ENCODE measurements at places on chromosomes 4 and X.

DNA sequence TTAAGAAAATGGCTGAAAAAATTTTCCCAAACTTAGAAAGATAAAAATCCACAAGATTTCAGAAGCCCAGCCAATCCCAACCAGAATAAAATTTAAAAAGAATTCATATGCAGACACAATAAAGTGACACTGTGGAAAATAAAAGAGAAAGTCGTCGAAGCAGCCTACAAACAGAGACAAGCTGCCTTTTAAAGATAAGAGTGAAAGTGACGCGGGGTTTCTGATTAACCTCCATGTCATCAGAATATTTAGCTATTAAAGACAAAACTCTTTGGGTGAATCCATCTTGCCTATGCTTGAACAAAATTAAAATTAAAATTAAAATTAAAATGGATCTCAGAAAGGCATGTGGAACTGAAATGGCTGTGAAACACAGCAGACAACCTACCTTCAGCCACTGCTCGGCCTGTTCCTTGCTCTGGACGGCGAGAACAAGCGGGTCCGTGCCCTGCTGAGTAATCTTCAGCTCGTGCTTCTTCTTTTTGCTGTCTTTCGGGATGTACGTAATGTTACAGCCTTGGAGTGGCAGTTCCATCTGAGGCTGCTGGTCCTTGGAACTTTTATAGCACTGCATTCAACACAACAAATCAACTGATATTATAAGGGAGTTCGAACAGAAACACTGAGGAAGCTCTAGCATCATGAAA lies 101.4 kb downstream of the AFAP1 start:
- no peak for DNase-seq

DNA sequence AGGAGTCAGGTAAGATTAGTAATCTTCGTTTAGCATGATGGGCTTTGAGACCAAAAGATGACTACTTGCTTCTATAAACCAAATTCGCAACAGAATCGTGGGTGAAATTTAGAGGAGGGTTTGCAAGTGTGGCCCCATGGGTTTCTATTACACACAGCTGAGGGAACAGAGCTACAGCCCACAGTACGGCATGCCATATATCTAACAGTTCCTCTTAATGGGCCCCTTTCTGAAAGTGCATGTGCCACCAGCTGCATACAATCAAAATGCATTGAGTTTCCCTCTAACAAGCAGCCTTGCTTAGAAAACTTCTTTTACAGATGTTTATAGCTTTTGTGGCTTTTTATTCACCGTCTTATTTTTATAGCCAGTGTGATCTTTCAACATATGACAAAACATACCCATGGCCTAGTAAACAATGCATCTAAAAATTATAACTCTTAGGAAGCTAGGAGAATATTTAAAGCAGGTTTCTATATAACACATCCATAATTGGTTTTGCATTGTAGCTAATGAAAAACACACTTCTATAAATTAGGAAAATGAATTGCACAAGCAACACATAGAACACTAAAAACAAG lies 202.1 kb downstream of the PRDM5 start:
- DNase-seq, result no peak

DNA sequence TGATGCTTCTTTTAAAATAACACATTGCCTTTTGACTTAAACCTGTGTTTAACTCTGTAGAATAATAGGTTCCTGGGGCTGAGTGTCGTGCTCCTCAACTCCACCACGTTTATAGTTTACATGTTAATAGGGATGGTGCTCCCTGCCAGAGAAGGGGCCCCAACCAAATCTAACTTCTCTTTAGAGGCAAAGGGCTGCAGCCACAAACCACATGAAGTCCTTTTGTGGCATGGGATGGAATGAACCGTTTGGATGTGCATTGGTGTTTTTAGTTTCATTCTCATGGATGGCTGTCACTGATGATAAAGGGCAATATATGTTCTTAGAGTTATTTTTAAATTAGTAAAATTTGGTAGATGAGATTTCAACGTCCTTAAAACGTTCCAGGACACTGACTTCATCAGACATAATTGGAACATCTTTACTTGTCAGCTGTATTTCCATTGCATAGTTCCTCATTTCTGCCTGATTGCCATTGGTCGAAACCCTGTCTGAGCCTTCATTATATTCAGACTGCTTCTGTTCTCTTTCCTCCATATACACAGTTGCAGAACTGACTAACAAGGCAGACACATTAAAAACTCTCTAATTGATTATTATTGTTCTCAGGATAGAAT lies 60.4 kb upstream of the HPF1 start:
- no peak for DNase-seq

DNA sequence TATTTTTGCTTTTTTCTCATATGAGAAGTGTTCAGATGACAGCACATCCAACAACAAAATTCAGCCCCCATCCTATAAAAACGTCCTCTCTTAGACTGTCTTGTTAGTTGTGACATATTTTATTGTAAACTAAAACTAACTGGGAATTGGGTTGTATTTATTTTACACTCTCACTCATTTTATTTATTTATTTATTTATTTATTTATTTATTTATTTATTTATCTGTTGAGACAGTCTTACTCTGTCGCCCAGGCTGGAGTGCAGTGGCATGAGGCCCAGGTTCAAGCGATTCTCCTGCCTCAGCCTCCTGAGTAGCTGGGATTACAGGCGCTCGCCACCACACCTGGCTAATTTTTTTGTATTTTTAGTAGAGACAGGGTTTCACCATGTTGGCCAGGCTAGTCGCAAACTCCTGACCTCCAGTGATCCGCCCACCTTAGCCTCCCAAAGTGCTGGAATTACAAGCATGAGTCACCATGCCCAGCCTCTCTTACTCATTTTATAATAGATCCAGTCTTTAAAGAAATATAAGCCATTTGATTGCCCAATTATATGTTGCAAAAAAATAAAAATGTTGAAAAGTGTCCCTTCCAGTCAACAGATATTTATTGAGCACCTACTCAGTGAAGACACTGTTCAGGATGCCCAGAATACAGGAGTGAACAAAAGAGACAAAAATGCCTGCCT lies 44.6 kb downstream of the PALLD start:
- no peak for DNase-seq

- DNase-seq, result no peak
Observed at GRCh38 chr4:109547394-109547793, 12.7 kb upstream of the MCUB start.

GRCh38 chr4:25862411-25863346 lies at the start of gene SEL1L3:
SEL1L3 (minus strand) TSS chr4:25862988; CDS start chr4:25862836, 152 bp downstream.
- DNase-seq, result peak; percentile 37

DNA sequence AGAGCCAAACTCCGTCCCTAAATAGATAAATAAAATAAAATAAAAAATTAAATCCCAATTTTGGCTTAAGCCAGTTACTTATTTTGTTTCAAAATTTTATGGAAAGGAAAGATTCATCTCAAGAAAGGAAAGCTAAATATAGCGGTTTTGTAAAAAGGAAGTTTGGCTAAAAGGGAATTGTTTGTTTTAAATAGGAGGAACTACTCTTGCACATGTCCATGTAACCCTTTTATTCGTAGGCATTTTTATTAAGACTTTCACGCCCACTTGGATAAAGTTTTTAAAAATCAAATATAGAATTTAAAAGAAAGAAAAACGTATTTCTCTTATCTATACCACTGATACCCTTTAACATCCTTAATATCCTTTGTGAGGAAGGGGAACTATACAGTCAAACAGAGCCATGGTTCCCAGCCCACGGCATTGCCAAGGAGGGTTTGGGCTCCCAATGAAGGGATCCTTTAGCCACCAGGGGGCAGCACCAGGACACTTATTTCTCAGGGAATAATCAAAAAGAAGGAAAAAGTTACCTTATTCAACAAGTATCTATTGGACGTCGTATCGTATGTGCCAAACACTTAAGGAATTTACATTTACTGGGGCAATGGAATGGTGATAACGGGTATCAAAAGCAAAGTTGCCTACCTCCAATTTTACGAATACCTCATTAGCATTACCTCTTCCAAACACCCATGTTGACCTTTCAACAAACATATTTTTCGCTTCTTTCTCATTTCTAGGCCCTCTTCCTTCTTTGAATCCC lies 27.7 kb downstream of the CDKN2AIP start:
- DNase-seq, result peak; percentile 81

DNA sequence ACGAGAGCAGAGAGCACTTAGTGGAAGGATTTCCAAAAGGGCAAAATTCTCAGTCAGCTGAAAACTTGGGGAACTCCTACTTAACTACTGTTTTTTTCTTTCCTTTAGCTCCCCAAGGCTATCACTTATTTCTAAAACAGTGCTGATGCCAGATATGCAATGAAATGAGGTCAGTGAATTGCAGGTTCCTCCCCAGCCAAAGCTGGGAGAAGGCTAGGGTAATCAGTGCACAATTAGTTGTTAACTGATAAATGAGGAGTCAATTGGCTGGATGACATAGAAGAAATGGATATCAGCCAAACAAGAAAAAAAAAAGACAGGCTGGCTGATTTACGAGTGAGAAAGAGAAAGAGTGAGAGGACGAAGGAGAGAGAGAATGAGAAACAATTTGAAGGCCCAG lies 195.6 kb downstream of the GPC3 start:
- no peak for DNase-seq

DNA sequence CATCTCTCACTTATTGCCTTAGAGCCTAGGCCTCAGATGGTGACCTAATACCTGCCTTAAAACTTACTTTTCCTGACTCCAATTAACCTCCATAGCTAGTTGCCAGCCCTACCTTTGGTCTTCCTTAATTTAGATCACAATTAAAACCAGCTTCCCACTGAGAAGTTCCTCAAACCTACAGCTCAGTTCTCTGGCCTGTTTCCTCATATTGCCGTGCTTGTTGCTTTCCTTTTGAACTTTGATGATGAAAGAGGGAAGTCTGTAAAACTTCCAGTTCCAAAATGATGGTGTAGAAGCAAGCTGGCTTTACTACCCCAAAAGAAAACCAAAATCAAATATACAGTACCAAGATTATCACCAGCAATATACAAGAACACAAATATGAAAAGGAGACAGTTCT lies 28.9 kb upstream of the CAMK2D start:
- no peak for DNase-seq

DNA sequence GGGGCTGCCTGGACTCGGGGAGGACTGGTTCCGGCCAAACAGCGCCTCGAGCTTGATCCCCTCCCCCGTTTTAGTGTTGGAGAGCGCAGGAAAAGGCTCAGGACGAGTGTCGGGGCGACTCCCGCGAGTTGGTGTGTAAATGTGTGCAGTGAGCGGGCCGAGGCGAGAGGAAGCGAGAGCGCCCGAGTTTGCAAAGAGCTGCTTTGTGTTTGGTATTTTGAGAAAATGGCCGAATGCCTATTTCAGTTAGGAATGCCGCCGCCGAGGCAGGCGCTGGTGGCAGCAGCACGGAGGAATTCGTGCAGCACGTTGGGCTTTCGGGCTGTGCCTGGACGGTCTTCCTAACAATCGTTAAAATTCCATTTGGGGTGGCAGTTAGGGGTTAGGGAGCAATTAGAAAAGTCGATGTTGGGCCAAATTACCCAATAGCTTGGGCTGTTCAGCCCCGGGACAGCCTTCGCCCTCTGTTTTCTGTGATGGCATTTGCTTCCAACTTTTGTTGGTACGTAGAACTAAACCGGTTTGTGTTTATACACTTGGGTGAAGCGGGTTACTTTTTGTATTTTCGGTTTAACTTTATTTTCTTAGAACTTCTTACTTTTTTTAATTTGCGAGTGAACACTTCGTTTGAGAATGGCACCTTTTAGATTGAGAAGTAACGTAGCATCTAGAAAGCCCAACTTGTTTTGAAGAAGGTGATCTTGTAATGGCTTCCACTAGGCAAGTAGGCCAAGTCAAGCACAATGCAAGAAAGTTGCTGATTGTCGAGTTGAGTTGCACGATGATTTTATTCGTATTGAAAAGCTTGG lies 1.6 kb downstream of the REST start:
- DNase-seq, result peak; percentile 16

DNA sequence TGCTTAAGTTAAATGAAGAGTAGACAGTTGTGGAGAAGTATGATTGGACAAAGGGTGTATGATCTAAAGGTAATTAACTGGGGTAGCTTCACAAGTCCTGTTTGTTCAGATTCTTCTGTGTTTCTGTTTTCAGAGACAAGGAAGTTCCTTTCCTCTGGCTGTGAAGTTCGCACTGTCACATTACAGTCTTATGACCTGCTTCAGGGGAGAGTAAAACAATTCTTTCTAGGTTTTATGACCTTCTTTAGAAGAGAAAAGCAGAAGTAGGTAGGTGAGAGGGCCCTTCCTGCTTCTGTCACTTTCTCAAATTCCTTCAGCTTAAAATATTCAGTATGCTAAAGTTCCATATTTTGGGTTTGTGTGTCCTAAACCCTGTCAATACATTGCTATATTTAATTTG lies 211.9 kb downstream of the SOX3 start:
- DNase-seq, result no peak

- DNase-seq, result no peak
Observed at GRCh38 chrX:9443327-9443726, 21.5 kb upstream of the TBL1X start.

GRCh38 chrX:8987672-8988250 lies 46.2 kb downstream of the FAM9B start:
- no peak for DNase-seq

- no peak for DNase-seq
Observed at GRCh38 chrX:49058794-49059193, at the start of gene CCDC120. CCDC120 (plus strand) TSS chrX:49058999; CDS start chrX:49062042, 3,043 bp downstream.

DNA sequence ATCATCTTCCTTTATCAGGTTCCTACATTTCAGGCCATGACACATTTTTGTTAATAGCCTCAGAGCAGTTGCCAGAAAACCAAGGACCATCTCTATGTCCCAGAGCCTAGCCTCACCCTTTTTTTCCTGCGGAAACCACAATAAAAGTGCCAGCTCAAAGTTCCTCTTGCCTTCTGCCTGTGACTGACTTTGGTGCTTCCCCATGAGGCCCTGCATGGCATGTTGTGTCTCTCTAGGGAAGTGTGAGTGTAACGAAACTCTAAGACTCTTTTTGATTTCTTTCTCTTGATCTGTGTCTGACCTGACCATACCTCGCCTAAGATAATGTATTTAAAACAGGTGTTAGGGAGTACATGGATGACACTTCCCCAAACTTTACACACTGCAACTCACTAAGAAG lies 642.3 kb upstream of the BOD1L1 start:
- DNase-seq, result no peak

DNA sequence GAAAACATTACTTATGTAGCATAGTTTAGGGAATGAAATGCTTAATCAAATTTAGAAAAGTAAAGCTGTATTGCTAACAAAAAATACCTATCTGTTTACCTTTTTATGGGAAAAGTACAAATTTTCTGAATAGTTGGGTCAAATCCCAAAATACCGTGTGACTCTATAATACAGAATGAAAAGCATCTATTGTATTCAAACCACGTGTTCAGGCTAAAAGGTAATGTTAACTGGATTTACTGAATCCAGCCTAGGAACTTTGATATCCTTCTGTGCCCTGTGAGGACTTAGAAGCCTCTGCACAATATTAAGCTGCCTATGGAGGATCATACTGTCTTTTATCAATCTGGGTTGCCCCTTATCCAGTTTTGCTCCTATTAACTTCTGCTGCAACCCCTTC lies 36.3 kb upstream of the AGA start:
- no peak for DNase-seq

GRCh38 chr4:145014365-145014764 lies 83.6 kb downstream of the ANAPC10 start:
- no peak for DNase-seq

- no peak for DNase-seq
Observed at GRCh38 chr4:158827543-158827981, 58.7 kb downstream of the FNIP2 start.

Measured in stimulated activated CD4-positive, alpha-beta T cell treated with anti-CD3 and anti-CD28 coated beads, TNF-alpha, amount 100 ng/mL, for 4 hours (primary cell).